ENCODE measurements at places on chromosomes 11 and 22. TPM values are rescaled to one million over a fixed set of nuclear protein-coding genes. Genes with fewer than 3 reads are reported as not detected.

DNA sequence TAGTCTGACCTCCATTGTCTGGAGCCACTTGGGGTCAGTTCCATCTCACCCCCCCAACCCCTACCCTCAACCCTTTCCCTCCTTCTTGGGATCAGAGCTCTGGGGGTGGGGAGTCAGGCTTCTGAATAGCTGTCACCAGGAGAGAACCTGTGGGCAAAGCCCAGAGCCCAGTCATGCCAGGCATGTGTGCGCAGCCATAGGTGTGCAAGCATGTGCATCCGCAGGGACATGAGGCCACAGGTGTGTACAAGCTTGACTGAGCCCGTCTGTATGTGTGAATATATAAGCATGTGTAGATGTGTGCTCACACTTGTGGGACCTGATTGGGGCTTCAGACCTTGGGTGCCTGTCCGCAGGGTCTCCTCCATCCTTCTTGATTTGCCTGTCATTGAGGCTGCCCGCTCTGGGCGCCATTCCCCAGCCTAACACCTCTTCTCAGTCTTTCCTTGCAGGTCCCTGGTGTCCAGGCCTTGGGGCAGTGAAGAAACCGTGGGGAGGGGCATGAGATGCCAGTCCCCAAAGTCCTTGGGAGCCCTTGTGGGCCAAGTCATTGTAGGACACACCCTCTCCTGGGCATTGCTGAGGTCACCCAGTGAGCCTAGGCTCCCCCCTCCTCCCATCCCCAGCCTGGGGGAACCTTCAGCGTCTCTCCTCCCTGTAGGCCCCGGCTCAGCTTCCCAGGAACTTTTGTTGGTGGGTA, 9.0 kb downstream of the ATG16L2 start:
- peaks cover 36% of the 10 kb centered on the region for H3K27me3 ChIP-seq
- H3K4me3 ChIP-seq = peak overlapping the region; percentile 31
- no peak overlapping the region for H3K27ac ChIP-seq
- no peaks in the 10 kb centered on the region for H3K36me3 ChIP-seq

DNA sequence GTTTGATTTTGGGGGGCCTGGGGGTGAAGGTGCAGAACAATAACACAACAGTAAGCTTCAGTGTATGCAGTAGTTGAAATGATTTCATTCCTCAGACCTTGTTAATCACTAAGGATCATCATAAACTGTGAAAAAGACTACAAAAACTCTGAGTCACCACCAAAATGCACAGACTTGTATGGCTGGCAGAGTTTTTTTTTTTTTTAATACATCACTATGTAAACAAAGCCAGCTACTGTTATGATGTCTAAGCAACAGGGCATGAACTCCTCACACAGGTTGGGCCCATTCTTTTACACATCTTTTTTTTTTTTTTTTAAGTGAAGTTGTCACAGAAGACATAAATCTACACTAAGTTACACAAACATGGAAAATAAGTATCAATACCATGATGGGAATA, 311.9 kb downstream of the GUCY1A2 start:
- no peaks in the 10 kb centered on the region for H3K27me3 ChIP-seq
- H3K4me1 ChIP-seq = peaks cover 4% of the 10 kb centered on the region
- H3K4me3 ChIP-seq = no peak overlapping the region

- H3K4me1 ChIP-seq = no peaks in the 10 kb centered on the region
- H3K27ac ChIP-seq = no peak overlapping the region
- no peaks in the 10 kb centered on the region for H3K36me3 ChIP-seq
- H3K27me3 ChIP-seq = no peaks in the 10 kb centered on the region
- no peak overlapping the region for H3K4me3 ChIP-seq
These were observed 73.4 kb downstream of the WNT7B start for GRCh38 chr22:45903355-45904135.

GRCh38 chr11:64476881-64477280, 114.1 kb upstream of the SLC22A12 start:
- peaks cover 14% of the 10 kb centered on the region for H3K4me1 ChIP-seq
- no peaks in the 10 kb centered on the region for H3K36me3 ChIP-seq
- H3K27me3 ChIP-seq = peaks cover 28% of the 10 kb centered on the region
- H3K4me3 ChIP-seq = no peak overlapping the region

DNA sequence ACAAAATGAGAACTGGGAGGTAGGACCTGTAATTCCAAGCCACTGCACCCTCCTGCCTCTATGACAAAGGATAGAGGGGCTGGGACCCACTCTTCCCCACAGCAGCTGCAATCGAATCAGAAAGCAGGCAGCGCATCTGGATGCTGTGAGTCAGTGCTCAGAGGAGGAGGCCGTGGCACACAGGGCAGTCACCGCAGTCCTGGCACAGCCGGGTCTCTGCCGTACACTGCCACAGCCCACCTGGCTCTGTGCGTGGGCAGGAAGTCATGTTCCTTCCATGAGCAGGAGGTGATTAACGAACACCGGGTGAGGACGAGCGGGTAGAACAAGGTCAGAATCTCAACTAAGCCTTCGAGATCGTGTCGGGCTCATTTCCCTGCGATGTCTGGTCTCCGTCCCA, 30.2 kb upstream of the PPFIA1 start:
- no peak overlapping the region for H3K27ac ChIP-seq
- H3K4me1 ChIP-seq = no peaks in the 10 kb centered on the region
- H3K27me3 ChIP-seq = no peaks in the 10 kb centered on the region

GRCh38 chr11:1628506-1629325, 859 bp upstream of the KRTAP5-5 start:
- H3K4me1 ChIP-seq = peaks cover 16% of the 10 kb centered on the region
- peak; percentile 80 for DNase-seq
- H3K27me3 ChIP-seq = peaks cover 41% of the 10 kb centered on the region
- H3K36me3 ChIP-seq = no peaks in the 10 kb centered on the region

The OR51D1 gene
- not detected for total RNA-seq

The LRP4 gene
- 27.6 TPM for total RNA-seq

The HOATZ gene
- total RNA-seq = not detected

The UPK3A gene
- total RNA-seq = 0.23 TPM

Measured in WTC11 (cell line).